ENCODE measurements at places on chromosomes 2 and 18. TPM values are rescaled to one million over a fixed set of nuclear protein-coding genes. Genes with fewer than 3 reads are reported as not detected.

REEP1 gene
- 0.18 TPM for total RNA-seq

RAB6D gene
- total RNA-seq: not detected

DNA sequence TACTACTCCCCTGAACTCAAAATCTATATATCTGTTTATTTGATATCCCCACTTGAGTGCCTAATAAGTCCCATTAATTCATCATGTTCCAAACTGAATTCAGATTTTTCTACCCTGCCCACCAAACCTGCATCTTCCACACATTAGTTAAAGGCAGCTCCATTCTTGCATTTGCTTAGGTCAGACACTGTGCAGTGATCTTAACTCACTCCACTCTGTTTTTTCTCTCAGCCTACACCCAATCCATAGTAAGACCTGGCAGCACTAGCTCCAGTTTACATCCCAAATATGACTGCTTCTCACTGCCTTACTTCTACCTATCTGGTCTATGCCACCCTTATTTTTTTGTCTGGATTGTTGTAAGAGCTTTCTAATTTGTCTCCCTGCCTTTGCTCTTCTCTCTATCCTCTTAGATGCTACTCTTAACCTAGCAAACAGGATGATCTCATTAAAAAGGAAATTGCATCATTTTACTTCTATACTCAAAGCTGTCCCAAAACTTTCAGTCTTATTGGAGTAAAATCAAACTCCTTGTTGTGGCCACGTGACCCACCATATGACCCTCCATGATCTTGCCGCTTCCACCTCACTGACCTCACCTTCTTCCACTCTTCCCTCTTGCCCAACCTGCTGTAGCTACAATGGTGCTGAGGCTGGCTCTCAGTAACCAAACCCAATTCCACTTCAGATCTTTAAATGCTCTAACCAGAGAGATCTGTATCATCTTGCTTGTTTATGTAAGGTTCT lies 274.9 kb upstream of the FANCL start:
- no peak for DNase-seq

- DNase-seq: no peak
These were observed 124.7 kb downstream of the PPP1R1C start for GRCh38 chr2:182110347-182110746.

GRCh38 chr2:219434468-219434717 lies 250 bp upstream of the SPEG start:
- DNase-seq: no peak

DNA sequence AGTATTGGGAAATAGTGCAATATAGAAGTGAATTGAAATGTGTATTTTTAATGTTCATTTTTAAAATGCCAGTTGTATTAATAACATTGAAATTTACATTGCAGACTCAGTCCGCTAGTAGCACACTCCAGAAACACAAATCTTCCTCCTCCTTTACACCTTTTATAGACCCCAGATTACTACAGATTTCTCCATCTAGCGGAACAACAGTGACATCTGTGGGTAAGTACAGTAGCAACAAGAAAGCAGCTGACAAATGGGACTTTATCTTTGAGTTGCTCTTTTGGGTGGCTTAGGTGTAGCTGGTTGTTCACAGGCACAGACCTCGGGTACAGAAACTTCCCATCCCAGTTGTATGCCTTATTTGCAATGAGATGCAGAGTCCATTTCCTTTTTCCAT lies 118.2 kb upstream of the IL1R2 start:
- no peak for DNase-seq

DNA sequence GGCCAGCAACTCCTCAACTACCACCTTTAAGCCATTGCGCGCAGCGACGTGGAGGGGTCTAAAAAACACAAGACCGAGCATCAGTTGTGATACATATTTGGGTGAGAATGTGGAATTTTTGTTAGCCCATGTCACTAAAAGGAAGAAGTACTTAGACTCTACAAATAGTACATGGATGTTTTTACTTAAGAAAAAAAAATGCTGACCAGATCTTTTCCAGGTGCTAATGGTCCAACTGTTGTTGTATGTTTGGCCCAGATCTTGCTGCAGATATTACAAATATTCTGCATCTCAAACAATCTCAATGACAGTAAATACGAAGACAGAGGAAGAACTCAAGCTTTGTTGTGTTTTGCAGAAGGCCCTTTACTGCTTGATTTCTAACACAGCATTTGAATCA lies 67.1 kb upstream of the PGAP1 start:
- DNase-seq: no peak
